Activated T-cell treated with anti-CD3 and anti-CD28 coated beads for 4 hours (primary cell): ENCODE measurements at places on chromosomes 11 and 22.

GRCh38 chr11:13786688-13787087 lies 118.2 kb downstream of the FAR1 start:
- no peak for DNase-seq

DNA sequence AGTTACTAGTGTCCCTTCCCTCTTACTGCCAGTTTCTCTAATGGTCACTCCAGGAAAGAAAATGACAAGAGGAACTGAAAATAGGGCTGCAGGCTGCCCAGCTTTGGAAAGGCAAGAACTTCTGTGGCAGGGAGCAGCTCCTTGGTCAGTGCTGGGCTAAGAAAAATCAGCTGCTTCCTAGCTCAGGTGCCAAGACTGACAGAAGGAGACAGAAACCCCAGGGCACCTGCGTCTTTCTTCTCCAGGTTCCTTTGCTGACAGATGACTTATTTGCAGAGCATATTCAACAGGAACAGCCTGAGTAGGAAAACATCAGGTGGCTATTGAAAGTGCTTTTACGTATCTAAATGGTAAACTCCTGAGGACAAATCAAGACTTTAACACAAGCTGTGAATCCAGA lies 25.4 kb downstream of the MAML2 start:
- DNase-seq: no peak

GRCh38 chr11:43942662-43943371 lies 380 bp downstream of the C11orf96 start:
- DNase-seq: no peak

- no peak for DNase-seq
Measured at GRCh38 chr22:28769394-28770085, 3.0 kb upstream of the CCDC117 start.

DNA sequence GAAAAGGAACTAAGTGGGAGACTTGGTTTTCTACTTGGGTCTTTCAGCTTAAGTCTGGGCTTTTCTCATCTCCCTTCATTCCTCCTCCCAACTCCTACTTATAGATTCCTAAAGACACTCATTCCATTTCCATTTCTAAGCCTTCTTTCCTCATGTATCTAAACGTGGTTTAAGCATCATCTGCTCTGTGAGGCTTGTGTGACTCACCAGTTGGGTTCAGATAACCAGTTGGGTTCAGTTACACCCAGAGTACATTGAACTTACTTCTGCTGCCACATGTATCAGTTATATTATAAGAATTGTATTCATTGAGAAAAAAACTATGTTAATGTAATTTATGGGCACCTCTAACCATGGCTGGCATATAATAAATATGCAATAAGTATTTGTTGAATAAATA lies 831.2 kb upstream of the CCDC90B start:
- no peak for DNase-seq

DNA sequence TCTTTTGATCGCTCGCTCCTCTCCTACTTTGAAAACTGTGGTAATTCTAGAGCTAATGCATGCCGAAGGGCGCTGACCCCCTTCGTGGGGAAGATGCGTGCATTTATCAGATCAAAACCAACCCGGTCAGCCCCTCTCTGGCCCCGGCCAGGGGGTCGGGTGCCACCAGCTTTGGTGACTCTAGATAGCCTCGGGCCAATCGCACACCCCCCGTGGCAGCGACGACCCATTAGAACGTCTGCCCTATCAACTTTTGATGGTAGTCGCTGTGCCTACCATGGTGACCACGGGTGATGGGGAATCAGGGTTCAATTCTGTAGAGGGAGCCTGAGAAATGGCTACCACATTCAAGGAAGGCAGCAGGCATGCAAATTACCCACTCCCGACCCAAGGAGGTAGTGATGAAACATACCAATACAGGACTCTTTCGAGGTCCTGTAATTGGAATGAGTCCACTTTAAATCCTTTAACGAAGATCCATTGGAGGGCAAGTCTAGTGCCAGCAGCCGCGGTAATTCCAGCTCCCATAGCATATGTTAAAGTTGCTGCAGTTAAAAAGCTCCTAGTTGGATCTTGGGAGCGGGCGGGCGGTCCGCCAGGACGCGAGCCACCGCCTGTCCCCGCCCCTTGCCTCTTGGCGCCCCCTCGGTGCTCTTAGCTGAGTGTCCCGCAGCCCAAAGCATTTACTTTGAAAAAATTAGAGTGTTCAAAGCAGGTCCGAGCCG lies 3898.2 kb upstream of the OR11H1 start:
- no peak for DNase-seq
